ENCODE measurements at places on chromosomes 11 and 22. TPM values are rescaled to one million over a fixed set of nuclear protein-coding genes. Genes with fewer than 3 reads are reported as not detected.

The SNU13 gene
- total RNA-seq = 139 TPM

The TAGLN gene
- 823 TPM for total RNA-seq

The MRPL17 gene
- total RNA-seq = 114 TPM

The KCNJ5 gene
- not detected for total RNA-seq

The FGF19 gene
- not detected for total RNA-seq

The UBQLN3 gene
- total RNA-seq = not detected

The PRAME gene
- total RNA-seq = not detected

The FGF3 gene
- not detected for total RNA-seq

The SCUBE2 gene
- 0.18 TPM for total RNA-seq

The RAB39A gene
- not detected for total RNA-seq

The RPS6KA4 gene
- 60.8 TPM for total RNA-seq

The OR6T1 gene
- not detected for total RNA-seq

The PGA5 gene
- total RNA-seq = not detected

The PLAAT4 gene
- total RNA-seq = 43.8 TPM

The PRR5 gene
- total RNA-seq = 8.4 TPM

The ST3GAL4 gene
- total RNA-seq = 32.9 TPM

The TMPRSS13 gene
- total RNA-seq = not detected

The CLMP gene
- 64.6 TPM for total RNA-seq

The APOL4 gene
- total RNA-seq = under 0.01 TPM

The NPAS4 gene
- not detected for total RNA-seq

The C11orf97 gene
- not detected for total RNA-seq

The C11orf91 gene
- not detected for total RNA-seq

The MISFA gene
- total RNA-seq = not detected

The SLC25A17 gene
- total RNA-seq = 16.7 TPM

The TNNT3 gene
- not detected for total RNA-seq

The DAGLA gene
- 5.5 TPM for total RNA-seq

The BUD13 gene
- 13.8 TPM for total RNA-seq

The CD248 gene
- 98.0 TPM for total RNA-seq

The TEX12 gene
- total RNA-seq = not detected

The REXO2 gene
- total RNA-seq = 279 TPM

The APOBEC3G gene
- 15.8 TPM for total RNA-seq

The NLRP14 gene
- total RNA-seq = under 0.01 TPM

The RAB3IL1 gene
- 2.3 TPM for total RNA-seq

The TIMM10B gene
- total RNA-seq = 53.2 TPM

The BATF2 gene
- total RNA-seq = 4.9 TPM

The TMEM191B gene
- not detected for total RNA-seq

Data from myometrial cell (primary cell).